NCI-H69 (cell line): ENCODE measurements at places on chromosomes 5 and 9.

- peak; percentile 18 for DNase-seq
Observed at GRCh38 chr9:83307066-83307724, 231.0 kb downstream of the FRMD3 start.

- DNase-seq: no peak
Observed at GRCh38 chr5:50710838-50711237, 44.4 kb downstream of the PARP8 start.

GRCh38 chr9:87706066-87706739 lies 19.7 kb upstream of the CTSL start:
- DNase-seq: no peak

GRCh38 chr5:174522480-174523260 lies 201.7 kb upstream of the MSX2 start:
- no peak for DNase-seq

- DNase-seq: no peak
Observed at GRCh38 chr5:80860924-80861613, 99.1 kb upstream of the RASGRF2 start.

GRCh38 chr5:118211606-118212005 lies 776.7 kb downstream of the DTWD2 start:
- DNase-seq: no peak

- DNase-seq: peak; percentile 64
Observed at GRCh38 chr5:14267991-14268708, 125.0 kb downstream of the TRIO start.

GRCh38 chr5:1137567-1138444 lies 25.9 kb upstream of the SLC12A7 start:
- DNase-seq: no peak

DNA sequence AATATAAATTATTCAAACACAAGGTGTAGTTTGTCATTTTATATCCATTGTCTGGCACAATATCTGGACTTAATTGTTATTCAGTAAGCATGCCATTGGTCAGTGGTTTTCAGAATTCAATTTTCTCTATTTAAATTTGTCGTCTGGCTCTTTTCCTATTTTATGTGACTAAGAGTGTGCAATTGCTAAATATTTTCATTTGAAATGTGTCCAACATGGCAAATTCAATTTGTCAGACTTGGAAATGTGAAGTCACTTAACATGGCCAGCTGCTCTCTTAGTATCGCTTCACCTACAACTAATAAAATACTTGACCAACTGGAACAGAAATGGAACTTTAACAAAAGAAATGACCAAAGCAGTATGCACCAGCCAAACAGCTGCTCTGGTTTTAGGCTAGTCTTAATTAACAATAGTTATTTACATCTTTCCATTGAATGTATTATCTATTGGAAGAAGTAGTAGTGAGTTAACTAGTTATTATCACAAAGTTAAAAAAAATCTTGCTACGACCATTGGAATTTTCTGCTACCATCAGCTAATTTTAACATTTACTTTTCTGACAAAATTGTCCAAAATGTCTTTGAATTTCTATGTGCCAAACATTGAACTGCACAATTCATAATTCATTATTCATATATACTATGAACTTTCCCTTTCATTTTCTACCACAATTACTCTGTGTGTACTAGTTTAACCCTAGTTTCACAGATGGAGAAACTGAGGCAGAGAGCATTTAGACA lies 720.7 kb upstream of the FAM174A start:
- DNase-seq: no peak

DNA sequence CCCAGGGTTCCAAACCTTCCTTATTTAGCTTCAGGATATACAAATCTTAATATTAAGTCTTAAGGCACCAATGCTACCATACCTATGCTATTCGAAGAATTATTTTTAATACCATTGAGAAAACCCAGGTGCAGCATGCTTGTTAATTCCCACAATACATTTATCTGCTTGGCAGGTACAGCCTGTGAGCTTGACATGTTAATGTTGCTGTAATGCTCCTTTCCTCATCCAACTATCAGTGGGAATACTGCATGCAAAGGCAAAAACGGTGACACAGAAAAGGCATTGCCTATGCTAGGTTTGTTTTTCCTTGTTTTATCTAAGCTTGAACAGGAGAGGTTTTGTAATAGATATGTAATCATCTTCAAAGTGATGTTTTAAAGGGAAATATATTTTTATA lies 135.7 kb upstream of the COX7C start:
- no peak for DNase-seq

DNA sequence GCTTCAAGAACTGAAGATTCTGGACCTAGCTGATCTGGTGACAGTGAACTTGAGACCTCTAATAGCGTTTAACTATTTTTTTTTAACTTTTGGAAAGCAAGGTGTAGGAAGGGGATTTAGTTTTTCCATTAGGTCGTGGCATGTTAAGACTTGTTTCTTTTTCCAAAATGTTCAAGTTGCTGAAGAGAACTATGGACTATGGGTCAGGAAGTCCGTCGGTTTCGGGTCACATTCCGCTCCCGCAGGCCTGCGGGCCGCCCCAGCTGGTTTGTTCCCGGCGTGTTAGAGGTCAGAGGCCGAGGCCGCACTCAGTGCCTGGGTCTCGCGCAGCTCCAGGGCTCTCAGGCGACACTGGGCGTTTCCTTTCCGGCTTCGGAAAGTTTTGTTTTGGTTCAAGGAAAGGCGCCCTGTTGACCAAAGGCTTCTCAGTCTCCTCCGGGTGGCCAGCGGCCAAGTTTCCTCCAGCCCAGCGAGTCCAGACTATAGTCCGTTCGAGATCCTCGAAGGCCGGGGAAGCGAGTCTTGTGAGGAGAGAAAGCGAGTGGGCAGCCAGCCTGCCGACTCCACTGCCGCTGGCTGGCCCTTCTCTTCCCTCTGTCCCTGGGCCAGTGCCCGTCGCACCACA lies 586 bp upstream of the FCHO2 start:
- no peak for DNase-seq

GRCh38 chr5:53257806-53258373 lies 148.3 kb upstream of the MOCS2 start:
- DNase-seq: no peak

DNA sequence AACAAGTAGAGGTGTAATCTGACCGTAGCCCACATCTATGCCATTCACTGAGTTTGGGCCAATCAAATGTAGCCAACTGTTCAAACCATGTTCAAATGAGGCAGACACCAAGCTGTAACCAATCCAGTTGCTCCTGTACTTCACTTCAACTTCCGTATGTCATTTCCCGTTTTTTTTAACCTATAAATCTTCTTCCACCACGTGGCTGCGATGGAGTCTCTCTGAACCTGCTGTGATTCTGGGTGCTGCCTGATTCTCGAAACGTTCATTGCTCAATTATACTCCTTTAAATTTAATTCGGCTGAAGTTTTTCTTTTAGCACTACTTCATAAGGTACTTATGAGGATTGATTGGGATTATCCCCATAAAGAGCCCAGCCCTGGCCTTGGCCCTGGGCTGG lies 179.7 kb downstream of the PIK3R1 start:
- no peak for DNase-seq

GRCh38 chr9:75226403-75227139 lies 138.3 kb downstream of the OSTF1 start:
- DNase-seq: no peak

GRCh38 chr9:132824951-132825350 lies 53.1 kb downstream of the AK8 start:
- no peak for DNase-seq

- DNase-seq: no peak
Observed at GRCh38 chr9:134032456-134033222, 7.4 kb downstream of the BRD3OS start.

DNA sequence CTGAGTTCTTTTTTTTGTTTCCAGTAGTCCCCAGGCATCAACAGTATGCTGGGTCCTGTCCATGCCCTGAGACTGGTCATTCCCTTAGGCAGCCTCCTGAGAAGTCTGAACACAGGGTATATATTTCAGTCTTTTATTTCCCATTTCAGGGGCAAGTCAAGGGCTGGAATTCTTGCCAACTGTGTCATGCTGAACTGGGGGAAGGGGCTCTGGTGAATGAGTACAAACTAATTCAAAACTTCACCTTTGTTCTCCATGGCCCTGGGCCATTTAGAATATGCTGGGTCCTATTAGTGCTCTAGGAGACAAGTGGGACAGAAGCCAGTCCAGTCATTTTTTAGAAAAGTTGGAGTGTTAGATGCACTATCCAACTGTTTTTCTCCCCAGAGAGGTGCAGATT lies 170.3 kb downstream of the TMC1 start:
- peak; percentile 53 for DNase-seq

GRCh38 chr9:109801484-109801883 lies 21.5 kb downstream of the PALM2AKAP2 start:
- DNase-seq: no peak

GRCh38 chr5:171874234-171874633 lies 88.6 kb downstream of the SMIM23 start:
- no peak for DNase-seq
